ENCODE measurements at places on chromosomes 6 and 20. TPM values are rescaled to one million over a fixed set of nuclear protein-coding genes. Genes with fewer than 3 reads are reported as not detected.

DNA sequence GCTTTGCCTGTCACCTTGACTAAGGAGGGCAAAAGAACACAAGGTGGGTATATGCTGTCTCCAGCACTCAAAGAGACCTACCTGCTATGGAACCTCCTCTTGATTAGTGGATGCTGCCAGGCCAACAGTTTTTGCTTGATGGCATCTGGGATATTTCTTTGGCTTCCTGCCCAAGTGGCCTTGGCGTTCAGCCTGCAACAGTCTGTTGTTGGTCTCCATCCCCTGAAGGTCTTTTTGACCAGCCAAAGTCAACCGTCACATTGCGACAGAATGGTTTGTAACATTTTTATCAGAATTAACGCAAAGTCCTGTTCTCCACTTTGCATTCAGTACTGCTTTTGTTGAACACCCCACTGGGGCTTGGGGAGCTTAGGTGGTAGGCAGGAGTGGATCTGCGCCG is 37.1 kb downstream of the SERPINB1 start:
- DNase-seq: no peak
- no peak overlapping the region for H3K4me3 ChIP-seq
- peaks cover 15% of the 10 kb centered on the region for H3K4me1 ChIP-seq
- H3K27ac ChIP-seq: no peak overlapping the region

The OXT gene
- total RNA-seq: not detected

The C20orf202 gene
- not detected for total RNA-seq

DNA sequence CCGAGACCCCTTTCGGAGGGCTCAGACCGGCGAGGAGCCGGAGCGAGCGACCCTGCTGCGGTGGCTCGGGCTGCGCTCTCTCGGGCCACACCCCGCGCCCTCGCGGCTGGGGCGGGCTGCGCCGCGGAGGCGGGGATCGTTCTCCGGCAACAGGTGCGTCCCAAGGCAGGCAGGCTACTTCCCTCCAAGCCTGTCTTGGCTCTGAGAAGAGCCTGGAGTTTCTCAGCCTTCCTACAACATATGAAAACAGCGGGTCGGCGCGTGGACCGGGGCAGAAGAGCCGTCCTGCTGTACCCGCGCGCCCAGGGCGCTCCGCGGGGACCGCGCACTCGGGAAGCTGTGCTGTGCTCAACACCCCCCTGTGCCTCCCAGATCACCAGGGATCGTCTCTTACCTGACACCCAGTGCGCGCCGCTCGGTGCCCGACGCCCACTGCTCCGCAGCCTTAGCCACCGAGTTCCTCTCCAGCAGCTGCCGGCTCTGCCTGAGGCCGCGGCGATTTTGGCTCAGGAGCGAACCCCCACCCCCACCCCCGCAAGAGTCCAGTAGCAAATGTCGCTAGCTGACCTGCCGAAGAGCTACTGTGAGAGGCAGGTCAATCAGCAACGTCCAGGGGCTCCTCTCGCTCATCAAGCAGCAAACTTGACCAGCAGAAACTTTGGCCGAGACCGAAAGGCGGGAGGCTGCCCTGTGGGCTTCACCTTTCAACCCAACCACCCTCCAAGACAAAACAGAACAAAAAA is 3.7 kb upstream of the OLIG3 start:
- H3K36me3 ChIP-seq: no peaks in the 10 kb centered on the region
- no peak overlapping the region for H3K27ac ChIP-seq
- H3K4me3 ChIP-seq: no peak overlapping the region

DNA sequence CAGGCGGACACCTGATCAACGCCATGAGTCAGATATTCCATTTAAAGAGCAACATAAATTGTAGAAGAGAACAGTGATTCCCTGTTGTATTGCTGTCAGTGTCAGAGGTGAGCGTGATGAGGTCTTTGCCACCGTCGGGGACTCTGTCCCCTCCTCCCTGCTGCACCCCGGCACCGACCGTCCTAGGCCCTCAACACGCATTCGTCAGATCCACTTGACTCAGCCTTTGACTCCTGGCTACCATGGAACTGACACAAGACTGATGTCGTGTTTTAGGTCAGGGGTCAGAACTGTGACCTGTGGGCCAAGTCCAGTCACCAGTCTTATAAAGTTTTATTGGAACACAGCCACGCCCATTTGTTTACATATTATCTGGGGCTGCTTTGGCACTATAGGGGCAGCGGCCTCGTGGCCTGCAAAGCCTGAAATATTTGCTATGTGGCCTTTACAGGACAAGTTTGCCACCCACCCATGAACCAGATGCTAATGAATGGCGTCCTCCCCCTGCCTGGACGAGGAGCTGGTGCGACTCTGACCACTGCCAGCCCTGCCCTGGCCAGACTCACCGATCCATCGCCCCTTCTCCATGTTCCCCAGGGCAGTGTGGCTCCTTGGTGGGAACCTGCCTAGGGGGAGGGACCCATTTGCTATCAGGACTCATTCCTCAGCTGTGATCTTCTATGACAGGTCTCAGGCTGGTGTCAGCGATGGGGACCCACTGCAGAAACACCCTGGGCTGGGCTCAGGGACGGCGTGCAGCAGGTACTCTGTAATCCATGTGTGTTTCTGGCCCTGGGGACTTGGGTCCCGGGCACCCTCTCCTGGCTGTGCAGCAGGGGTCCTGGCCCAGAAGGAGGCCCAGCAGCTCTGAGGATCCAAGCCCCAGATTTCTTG is 37.5 kb upstream of the PHACTR3 start:
- H3K4me1 ChIP-seq: no peaks in the 10 kb centered on the region
- no peak overlapping the region for H3K27ac ChIP-seq
- peak; percentile 4 for DNase-seq
- no peak overlapping the region for H3K4me3 ChIP-seq
- peaks cover 80% of the 10 kb centered on the region for H3K27me3 ChIP-seq
- no peaks in the 10 kb centered on the region for H3K36me3 ChIP-seq

GRCh38 chr20:17158701-17159100 is 68.1 kb upstream of the PCSK2 start:
- H3K4me3 ChIP-seq: no peak overlapping the region
- DNase-seq: no peak
- no peak overlapping the region for H3K27ac ChIP-seq
- no peaks in the 10 kb centered on the region for H3K4me1 ChIP-seq

All from PC-9 (cell line).